ENCODE measurements at places on chromosomes 4 and X. TPM values are rescaled to one million over a fixed set of nuclear protein-coding genes. Genes with fewer than 3 reads are reported as not detected.

The AFM gene
- not detected for total RNA-seq

The CXCR3 gene
- not detected for total RNA-seq

The RAB41 gene
- not detected for total RNA-seq

The NAP1L2 gene
- total RNA-seq = 0.68 TPM

The NPFFR2 gene
- total RNA-seq = not detected

The CRLF2 gene
- total RNA-seq = not detected
